ENCODE measurements at places on chromosomes 7 and 10.

GRCh38 chr10:24215603-24216002 is 6.7 kb downstream of the KIAA1217 start:
- DNase-seq: no peak

- DNase-seq: peak; percentile 60
Measured at GRCh38 chr7:47453093-47454061, 128.5 kb downstream of the TNS3 start.

DNA sequence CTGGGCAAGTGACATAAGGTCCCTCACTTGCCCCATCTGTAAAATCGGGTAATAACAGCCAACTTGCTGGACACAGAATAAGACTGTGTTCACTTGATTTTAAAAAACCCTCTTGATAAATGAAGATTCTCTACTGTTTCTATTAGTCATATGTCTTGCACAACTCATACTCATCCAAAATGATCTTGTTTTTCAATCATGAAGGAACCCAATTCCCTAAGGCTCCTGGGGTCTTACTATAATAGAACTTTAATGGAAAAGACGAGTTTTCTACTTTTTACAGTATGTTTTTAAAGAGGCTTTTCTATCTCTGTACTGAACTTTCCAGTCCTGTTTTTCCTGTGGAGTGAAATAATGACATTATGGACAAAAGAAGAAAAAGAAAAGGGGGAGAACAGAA is 103.8 kb downstream of the ARID5B start:
- no peak for DNase-seq

- no peak for DNase-seq
Measured at GRCh38 chr7:13826752-13827151, 162.7 kb downstream of the ETV1 start.

GRCh38 chr7:53302496-53303246 is 267.2 kb downstream of the POM121L12 start:
- DNase-seq: no peak

Measured in G401 (cell line).